ENCODE measurements at places on chromosomes 3 and 15.
A peak's percentile ranks its signal among the peaks of the same experiment; 100 is the strongest.

DNA sequence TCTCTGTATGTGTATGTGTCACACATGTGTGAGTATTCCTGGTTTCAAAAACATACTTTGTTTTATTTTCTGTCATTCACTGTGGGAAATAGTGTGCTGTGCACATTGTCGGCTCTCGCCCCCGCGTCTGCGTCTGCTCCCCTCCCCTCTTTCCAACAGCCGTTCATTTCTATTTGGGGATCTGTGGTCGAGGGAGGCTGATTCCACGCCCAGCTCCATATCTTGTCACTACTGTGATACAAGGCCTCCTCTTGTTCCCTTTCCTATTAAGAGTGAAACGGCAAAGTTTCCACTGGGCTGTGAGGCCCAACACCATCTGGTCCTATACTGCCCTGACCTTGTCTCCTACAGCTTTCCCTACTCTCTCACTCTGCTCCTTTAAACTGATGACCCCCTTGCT is 172.5 kb upstream of the LRIG1 start:
- DNase-seq: no peak

DNA sequence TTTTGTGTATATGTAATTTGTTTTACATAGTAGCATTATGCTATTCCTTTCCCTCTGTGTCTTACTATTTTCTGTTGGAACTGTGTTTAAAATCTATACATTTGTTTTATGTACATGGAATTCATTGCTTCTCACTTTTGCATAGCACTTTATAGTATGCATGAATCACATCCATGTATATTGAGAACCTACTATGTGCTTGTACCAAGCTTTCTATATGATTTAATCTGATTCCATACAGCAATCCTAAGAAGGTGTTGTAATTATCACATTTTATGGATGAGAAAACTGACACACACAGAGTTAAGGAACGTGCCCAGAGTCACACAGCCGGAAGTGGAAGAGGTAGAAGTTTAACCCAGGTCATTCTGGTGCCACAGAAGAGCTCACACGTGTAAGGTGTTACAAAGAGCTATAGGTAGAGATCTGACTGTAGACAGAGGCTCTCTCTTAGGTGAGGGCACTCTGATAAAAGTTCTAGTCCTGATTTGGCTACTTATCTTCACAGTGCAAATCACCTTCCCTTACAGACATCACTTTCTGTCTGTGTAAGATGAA is 3.5 kb upstream of the SMAD3 start:
- DNase-seq: no peak

DNA sequence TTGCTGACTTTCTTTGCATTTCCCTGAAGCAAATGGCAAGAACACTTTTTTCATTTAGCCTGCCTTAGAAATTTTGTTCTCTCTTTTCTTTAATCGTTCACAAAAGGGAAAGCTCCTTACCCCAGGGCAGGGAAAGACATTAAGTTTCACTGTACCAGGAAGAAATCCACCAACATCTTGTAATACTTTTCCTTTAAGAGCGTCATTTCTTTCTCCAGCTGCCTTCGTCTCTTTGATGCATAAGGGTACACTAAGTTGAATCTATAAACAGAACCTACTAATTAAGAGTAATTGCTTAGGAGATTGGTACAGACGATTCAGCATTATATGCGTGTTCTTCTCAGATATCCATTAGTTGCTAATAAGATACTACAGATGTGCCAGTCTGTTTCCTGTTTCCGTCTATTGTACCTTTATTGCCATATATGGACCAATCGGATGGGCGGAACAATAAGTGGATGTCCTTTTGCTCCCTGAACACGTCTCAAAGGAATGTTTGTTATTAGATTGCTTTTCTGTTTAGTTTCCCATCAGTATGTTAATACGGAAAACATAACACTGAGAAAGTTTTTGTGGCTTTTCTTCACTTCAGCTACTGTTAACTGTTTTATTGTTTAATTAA is 276.7 kb upstream of the RARB start:
- no peak for DNase-seq

GRCh38 chr3:133843634-133844033 is 38.0 kb downstream of the SRPRB start:
- no peak for DNase-seq

DNA sequence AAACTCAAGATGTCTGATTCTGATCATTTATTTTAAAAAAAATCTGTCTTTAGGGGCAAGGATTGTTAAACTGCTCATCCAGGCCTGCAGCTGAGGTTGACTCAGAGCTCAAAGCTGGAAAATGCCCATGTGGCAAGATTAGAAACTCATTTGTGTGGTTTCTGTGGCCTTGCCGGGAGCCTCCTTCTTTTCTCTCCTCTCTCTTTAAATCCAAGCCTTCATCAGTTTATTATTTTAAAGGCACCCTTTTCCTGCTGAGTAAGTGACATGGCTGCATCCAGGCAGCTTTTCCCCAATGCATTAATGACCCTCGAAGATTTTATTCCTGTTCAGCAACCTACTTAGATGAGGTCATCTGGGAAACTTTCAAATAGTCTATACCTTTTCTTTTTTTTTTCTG is 221.3 kb upstream of the CDIN1 start:
- DNase-seq: no peak

- no peak for DNase-seq
Observed at GRCh38 chr3:142278451-142278850, 53.1 kb upstream of the GK5 start.

DNA sequence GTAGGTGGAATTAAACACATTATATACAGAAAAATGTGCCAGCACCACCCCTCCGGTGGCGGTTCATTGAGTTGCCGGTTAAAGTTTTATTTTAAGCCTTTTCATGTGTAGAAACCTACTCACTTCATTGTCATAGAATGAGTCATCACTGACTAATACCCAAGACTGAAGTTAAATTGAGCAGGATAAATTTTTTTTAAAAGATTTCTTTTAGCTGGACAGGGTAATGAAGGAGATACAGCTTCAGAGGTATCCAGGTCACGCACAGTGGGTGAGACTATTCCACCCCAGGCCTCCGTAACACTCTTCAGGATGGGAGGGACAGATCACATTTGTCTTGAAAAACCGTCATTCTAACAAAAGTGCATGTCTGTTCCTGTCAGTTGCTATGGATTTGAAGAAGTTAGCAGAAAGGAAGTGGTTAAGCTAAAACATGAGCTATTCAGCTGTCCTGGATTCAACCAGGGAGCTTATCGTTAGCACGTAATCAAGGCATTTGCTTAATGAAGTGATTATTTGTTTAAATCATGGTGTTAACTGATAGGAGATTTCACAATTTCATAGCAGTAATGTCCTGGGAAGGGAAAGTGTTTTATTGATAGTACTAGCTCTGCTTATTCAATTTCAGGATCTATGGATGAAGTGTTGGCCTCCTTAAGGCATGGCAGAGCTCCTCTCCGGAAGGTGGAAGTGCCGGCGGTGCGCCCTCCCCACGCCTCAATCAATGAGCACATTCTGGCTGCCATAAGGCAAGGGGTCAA is 23.4 kb downstream of the WHAMM start:
- DNase-seq: peak; percentile 39

- DNase-seq: no peak
Observed at GRCh38 chr3:184685646-184686045, 26.2 kb downstream of the MAGEF1 start.

DNA sequence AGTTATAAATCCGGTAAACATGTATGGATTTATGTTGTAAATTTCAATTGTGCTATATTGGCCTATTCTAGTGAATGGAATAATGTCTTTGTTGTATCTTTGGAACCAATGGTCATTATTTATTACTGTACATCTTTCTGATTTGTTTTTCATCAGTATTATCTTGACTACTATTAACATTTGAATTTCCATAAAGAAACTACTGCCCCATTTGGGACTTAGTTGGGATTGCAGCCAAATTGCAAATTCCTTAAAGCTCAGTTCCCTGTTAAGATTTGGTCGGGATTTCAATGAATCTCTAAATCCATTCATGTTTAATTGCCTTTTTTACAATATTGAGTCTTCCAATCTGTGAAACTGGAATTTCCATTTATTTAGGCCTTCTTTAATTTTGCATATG is 822.4 kb upstream of the CADM2 start:
- DNase-seq: no peak

- DNase-seq: no peak
Observed at GRCh38 chr3:55329849-55330248, 157.3 kb downstream of the WNT5A start.

Data from activated CD4-positive, alpha-beta T cell treated with anti-CD3 and anti-CD28 coated beads for 4 hours (primary cell).